ENCODE measurements at places on chromosomes 16 and 17.
A peak's percentile ranks its signal among the peaks of the same experiment; 100 is the strongest.

DNA sequence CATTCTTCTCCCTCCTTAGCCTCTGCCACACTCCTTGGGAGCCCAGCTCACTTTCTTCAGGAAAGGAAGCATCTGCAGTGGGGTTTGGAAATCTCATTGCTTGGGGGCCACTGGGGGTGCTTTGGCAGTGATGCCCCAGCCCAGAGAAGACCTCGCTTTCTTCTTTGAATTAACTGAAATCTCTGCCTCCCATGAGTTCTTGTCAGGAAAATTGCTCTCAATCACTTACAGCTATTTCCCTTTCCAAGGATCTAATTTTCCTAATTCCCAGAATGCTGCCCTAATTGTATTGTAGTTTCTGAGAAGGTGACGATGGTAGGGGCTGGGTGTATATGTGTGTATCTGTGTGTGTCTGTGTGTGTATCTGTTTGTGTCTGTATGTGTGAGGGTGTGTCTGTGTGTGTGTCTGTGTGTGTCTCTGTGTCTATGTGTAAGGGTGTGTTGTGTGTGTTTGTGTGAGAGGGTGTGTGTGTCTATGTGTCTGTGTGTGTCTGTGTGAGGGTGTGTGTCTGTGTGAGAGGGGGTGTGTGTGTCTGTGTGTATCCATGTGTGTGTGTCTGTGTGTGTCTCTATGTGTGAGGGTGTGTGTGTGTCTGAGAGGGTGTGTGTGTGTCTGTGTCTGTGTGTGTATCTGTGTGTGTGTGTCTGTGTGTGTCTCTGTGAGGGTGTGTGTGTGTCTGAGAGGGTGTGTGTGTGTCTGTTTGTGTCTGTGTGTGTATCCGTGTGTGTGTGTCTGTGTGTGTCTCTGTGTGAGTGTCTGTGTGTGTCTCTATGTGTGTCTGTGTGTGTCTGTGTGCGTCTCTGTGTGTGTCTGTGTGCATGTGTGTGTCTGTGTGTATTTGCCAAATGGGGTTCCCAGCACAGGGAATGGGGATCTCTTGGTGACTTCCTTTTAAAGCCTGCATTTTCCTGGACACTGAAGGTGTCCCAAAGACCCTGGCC is 83.5 kb upstream of the DNAJA2 start:
- no peak for DNase-seq

GRCh38 chr16:1309888-1310831 is 724 bp downstream of the UBE2I start:
- peak; percentile 35 for DNase-seq

GRCh38 chr16:17802571-17802970 is 331.8 kb upstream of the XYLT1 start:
- peak; percentile 68 for DNase-seq

DNA sequence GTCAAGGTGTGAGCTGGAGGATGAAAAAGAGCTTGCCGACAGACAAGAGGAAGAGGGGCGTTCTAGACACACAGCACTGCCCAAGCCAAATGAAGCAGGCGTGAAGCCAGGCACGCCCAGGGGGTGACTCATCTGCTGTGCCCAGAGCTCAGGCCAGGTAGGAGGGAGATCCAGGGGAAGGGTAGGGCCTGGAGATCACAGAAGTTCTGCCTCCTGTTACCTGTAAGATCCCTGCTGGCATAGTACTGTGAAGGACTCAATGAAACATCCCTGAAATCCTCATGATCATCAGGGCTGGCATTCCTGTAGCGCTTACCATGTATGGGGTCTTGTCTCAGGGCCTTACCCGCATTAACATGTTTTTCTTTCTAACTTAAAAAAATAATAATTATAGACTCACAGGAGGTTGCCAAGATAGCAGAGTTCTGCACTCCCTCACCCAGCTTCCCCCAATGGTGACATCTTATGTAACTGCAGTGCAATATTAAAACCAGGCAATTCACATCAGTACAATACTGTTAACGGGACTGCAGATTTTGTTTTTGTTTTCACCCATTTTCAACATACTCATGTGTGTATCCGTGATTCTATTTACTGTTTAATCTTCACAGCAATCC is 158.6 kb downstream of the XYLT1 start:
- no peak for DNase-seq

DNA sequence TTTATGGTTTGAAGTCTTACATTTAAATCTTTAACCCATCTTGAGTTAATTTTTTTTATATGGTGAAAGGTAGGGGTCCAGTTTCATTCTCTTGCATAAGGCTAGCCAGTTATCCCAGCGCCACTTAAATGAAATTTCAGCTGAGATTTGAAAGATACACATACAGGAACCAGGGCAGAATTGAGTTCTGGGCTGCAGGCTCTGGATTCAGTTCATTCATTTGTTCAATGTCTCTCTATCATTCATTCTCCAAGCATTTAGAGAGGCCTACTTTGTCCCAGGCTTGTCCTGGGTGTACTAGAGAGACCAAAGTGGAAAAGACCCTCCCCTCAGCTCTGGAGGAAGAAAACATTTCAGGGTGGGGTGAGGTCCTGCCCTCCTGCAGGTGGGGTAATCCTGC is 577 bp upstream of the TRIM72 start:
- no peak for DNase-seq

DNA sequence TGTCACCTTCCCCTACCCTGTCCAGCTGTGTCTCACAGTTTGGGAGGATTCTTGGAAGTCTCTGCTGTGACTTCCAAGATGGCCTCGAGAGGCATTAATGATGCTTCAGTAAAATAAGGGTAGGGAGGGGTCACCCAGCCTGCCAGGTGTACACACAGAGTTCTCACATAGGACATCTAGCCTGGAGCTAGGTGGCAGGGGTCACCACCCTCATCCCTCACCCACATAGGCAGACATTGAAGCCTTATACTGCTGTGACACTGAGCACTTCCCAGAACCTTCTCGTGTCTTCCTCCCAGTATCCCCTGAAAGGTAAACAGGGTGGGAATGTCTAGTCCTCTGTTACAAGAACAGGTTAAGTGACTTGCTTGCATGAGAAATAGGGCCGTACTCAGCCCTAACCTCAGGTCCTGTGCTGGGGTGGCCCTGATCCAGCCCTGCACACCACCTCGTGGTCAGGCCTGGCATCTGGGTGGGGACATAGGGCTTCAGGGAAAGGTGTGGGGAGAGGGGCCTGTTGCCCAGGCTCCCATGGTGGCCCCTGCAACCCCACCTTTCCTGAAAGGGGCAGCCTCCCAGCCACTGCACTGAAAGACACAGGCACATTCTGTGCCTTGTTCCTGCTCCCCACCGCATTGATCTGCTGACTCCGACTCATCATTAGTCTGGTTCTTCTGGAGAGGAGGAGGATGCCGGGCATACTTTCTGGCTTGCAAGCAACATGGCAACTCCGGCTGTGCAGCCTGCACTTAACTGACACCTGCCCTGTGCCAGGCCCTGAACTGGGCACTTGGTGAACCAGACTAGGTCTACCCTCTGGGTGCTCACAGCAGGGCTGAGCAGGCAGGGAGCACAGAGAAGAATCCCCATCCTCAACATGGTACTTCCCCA is 3.6 kb upstream of the MMP15 start:
- DNase-seq, result peak; percentile 44

GRCh38 chr17:51585514-51586104 is 325.3 kb downstream of the UTP18 start:
- no peak for DNase-seq

- DNase-seq, result no peak
These were observed 7.5 kb downstream of the TMEM235 start for GRCh38 chr17:78238823-78239488.

- DNase-seq, result peak; percentile 90
These were observed 1151.9 kb upstream of the GOT2 start for GRCh38 chr16:59886021-59886420.

- no peak for DNase-seq
These were observed 50.7 kb upstream of the DOC2B start for GRCh38 chr17:231966-232807.

GRCh38 chr16:83727018-83727417 is 80.8 kb upstream of the HSBP1 start:
- peak; percentile 23 for DNase-seq

DNA sequence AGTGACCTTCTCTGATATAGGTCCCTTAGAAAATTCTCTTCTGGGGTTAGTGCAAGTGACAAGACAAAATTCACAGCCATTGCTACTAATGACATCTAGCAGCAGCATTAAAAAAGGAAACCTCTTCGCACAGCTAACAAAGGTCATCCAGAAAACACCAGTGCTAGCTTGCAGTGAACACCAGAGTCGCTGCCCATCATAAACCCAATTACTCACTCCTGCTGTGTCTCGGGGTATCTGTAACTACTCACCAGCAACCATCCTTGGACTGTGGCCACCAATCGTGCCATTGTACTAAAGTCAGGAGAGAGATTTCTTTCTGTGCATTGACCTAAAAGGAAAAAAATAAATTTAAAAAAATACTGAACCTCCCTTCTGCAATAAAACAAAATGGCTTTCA is 1494.7 kb upstream of the CDH8 start:
- no peak for DNase-seq

- no peak for DNase-seq
These were observed 256.5 kb upstream of the TNRC6C start for GRCh38 chr17:77701996-77702395.

DNA sequence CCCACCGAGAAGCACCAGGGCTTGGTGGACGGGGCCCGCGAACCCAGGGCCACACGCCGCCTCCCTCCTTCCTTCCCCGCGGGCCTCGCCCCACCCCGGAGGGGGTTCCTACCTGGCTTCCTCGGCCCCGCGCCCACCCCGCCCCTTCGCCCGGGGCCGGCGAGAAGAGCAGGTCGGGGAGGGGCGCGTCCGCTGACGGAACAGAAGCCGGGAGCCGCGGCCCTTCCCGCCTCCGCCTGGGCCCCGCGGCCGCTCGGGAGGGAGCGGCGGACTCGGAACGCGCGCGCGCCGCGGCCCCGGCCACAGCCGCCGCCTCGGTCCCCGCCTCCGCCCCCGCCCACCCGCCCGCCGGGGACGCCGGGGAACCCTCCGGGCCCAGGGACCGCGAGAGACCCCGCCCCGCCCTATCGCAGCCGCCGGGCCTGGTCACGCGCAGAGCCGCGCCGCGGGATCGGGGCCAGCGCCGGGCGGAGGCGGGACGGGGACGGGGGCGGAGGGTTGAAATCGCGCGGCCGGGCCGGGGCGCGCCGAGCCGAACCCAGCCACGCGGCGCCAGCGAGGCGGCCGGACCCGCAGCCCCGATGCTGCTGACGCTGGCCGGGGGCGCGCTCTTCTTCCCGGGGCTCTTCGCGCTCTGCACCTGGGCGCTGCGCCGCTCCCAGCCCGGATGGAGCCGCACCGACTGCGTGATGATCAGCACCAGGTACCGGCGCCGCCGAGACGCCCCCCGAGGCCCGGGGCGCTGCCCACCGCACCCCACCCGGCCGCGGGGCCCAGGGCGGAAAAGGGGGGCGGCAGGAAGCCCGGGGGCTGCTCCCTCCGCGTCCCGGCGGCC is at the start of gene TLCD3A:
TLCD3A (plus strand) TSS at position 530 of the 835 bp plus-strand sequence; CDS start at position 582, 52 bp downstream.
- DNase-seq, result peak; percentile 69

GRCh38 chr17:78224231-78225087 is 7.0 kb upstream of the TMEM235 start:
- no peak for DNase-seq

DNA sequence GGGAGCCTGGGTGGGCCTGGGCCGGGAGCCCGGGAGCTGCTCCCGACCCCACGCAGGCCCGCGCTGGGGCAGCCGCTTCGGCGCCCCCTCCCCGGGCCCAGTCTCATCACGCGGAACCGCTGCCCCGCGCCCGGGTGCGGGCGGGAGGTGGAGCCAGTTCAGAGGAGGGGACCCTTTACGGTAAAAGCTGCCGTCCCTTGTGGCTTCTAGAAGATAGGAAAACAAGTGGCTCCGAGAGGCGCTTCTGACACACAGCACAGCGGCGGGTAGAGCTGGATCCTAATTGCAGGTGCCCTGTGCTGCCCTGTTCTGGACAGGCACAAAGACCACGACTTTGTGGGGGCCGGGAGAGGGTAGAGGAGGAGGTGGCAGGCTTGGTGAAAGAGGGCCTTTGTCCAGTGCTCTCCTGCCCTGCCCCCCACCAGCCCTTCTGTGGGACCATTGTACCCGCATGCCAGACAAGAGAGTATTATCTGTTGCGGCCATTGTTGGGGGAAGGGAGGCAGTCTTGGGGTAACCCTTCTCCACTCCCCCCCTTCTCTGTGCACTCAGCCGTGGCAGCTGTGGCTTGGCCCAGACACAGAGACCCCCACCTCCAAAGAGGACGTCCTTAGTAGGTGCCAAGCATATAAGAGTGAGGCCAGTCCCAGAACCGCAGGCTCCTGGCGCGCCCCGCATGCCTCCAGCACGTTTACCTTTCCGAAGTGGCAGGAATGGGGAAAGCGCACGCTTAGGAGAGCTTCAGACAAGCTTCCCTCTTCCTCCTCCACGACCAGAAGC is 736 bp downstream of the CNP start:
- DNase-seq, result no peak

DNA sequence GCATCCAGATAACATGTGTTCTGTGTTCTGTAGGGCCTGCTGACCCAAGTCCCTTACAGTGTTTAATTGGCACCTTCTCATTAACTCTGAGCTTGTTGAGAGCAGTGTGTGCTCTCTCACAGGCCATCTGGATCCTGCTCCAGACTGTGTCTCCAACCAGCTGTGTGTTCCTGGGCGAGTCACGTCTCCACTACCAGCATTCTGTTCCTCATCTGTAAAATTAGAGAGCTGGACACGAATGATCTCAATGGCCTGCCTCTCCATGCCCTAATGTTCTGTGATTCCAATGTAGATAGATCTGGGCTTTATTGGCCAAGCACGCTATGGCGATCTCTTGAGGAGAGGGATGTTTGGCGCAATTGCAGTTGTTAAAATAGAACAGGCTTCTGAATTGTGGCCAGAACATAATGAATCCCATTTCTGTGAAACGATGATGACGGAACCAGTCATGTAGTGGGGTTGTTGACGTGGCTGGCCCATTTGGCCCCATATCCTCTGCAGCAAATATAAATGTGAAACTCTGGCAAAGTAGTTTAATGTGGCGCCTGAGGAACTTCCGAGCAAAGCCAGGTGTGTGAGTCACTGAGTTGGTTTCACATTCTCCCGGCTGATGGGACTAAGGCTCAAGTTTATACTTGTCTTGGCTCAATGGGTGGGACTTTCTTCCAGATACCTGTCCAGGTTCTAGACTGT is 22.2 kb downstream of the TBX4 start:
- DNase-seq, result peak; percentile 70

DNA sequence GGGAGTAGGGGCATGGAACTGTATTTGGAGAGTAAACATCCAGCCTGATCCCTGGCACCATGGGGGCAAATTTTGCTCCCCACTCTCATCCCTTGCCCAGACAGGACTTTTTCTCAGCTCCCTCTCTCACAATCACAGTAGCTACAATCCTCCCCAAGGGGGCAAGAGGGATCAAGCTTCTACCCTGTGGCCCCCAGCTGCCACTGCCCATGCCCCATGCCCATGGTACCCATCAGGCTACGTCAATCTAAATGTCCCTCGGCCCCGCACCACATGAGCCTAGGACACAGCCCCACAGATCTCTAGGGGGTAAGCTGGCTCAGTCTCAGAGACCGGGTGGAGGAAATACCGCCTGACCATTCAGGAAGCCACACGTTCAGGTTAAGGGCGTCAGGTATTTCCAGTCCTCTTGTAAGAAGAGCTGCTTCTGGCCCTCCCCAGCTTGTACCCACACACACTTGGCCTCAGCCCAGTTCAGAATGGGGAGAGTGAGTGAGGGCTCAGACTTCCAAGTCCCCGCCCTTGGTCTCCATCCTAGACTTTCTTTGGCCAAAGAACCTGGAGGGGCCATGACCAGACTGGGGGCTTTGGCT is 1.8 kb downstream of the CACNB1 start:
- no peak for DNase-seq

- DNase-seq, result no peak
These were observed 53.5 kb downstream of the TNFRSF13B start for GRCh38 chr17:16918443-16918842.

- no peak for DNase-seq
These were observed 68.7 kb downstream of the AATF start for GRCh38 chr17:37017404-37017803.
